Tibial artery (tissue), 4 donors: ENCODE measurements at places on chromosomes 5 and 9.

DNA sequence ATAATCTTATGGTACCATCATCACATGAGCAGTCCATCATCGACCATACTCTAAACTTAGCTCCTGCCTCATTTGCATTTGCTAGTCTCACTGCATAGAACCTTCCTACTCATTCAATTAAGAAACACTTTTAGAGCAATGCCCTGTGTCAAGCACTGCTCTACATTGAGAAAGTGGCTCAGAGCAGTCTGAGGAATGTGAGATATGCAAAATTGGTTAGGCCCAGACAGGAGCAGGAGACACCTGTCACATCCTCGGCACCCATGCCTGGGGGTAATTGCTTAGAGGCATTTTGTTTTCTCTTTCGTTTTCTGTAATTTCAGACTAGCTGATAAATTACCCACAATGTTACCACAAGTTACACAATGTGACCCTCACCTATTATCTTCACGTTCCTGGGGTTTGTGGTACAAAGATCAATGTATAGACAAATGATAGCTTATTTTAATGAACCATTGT lies 4.9 kb upstream of the RARS1 start:
- DNase-seq: no peak

GRCh38 chr9:104842698-104843097 lies 78.8 kb downstream of the NIPSNAP3B start:
- no peak for DNase-seq

DNA sequence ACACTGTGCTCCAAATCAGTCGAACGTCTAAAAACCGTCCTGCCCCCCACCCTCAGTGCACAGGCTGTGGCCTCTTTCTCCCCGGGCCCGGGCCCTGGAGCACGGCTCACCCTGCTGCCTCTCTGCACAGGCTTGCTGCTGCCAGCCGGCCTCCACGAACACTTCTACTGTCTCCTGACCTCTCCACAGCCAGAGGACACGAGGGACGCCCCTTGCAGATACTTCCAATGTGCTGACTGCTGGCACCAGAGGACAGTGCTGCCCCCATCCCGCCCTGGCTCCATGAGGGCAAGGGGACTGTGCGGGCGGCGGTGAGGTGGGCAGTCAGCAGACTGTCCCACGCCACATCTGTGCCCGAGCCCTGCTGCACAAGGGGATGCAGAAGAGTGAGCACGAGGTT lies 174.8 kb downstream of the COL23A1 start:
- DNase-seq: no peak

GRCh38 chr5:111914966-111915636 lies 158.1 kb upstream of the NREP start:
- DNase-seq: no peak

DNA sequence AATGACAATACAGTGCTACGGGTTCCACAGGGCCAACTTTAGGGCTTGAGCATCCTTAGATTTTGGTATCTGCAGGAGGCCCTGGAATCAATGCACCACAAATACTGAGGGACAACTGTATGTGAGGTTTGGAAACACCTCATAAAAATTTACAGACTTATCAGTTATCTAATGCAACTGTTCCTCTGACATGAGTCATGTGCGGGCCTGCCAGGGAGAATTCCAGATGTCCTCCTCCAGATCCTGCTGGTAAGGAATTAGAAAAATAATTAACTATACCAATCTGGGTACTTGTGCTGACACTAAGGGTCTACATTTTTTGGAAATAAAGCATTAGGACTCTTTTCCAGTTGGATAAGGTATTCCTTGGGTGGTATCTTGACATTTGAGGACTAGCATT lies 333.3 kb downstream of the ARRDC3 start:
- DNase-seq: no peak

DNA sequence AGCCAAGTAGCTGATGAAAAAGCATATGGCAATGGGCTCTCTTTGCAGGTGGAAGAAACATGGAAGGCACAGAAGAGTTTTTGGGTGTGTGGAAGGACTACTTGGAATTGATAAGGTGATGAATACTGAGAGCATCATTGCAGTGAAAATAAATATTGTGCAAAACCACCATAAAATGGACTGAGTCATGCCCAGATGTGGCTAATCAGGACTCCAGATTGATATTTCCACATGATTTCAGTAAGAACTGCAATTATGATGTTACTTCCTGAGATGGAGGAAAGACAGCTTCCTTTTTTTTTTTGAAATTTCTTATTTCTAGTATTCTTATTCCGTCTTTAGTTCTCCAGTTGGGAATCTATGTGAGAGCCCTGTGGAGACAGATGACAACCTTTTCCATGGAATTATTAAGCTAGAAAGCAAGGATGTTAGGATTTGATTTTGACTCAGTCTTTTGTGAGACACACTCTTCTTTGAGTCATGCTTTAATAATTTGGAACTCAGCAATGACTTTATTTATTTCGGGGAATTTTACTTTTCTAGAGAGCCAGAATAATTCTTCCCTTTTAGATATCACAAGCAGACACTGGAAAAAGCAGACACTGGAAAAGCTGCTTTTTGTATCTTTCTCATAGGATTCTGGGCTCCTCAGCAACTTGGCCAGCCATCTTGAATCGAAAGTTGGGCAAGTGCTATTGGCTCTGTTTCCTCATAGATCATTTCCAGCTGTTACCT lies 94.2 kb upstream of the VCAN start:
- DNase-seq: no peak

GRCh38 chr9:93185266-93186214 lies 1.6 kb downstream of the WNK2 start:
- DNase-seq: no peak

DNA sequence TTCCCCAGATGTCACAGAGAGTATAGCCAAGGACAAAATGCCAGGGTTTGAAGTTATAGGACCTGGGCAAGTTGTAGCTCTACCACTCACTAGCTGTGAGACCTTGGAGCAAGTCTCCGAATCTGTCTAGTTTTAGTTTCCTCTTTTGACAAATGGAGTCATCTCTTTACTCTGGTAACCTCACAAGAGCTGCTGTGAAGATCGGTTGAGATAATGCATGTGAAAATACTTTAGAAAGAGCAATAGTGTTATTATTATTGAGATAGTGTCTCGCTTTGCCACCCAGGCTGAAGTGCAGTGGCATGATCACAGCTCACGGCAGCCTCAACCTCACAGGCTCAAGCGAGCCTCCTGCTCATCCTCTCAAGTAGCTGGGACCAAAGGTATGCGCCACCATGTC lies 117.9 kb upstream of the NR5A1 start:
- DNase-seq: no peak

- DNase-seq: no peak
These were observed 98.4 kb downstream of the FBXL7 start for GRCh38 chr5:15598294-15598902.

DNA sequence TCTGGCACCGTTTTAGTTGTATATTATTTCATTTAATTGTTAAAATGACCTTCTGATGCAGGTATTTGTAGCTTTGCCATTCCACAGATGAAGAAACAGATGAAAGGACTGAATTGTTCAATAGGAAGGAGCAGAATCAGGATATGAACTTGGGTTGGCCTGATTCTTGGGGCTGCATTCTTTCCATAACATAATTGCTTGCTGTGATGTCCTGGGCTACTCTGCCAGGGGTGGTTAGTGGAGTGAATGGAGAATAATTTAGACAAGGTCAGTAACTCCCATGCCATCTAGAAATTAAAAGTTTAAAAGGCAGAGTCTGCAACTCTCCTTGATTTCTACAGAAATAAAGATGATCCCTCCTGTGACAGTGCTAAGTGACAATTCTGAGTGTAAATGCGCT lies 15.9 kb downstream of the TLR4 start:
- no peak for DNase-seq

DNA sequence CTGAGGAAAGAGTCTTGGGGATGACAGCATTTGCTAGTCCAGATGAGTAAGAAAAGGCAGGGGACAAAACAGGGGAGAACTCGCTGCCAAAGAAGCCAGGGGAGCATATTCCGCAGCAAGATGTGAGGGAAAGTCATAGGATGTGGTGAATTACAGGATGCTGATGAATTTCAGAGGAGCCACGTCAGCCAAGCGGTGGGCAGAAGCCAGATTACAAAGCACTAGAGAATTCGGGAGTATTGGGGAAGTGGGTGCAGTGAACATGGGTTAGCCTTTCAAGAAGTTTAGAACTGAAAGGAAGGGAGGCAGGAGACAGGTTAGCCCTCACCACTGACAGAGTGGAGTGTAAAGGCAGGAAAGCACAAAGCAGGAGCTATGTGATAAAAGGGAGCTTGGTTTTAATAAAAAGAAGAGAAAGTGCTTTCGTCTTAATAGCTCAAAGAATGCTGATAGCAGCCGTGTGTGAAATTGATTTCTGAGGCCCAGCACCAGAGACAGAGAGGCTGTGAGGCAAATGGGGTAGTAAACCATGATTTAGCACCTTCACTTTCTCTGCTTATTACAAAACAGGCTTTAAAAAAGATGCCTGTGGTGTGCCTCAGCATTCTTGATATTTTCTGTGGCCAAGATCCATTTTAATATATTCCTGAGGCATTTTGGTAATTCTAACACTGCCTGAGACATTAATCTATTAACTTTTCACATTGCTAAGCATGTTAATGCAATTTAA lies 16.9 kb downstream of the ADAMTSL1 start:
- peak; percentile 42 for DNase-seq

DNA sequence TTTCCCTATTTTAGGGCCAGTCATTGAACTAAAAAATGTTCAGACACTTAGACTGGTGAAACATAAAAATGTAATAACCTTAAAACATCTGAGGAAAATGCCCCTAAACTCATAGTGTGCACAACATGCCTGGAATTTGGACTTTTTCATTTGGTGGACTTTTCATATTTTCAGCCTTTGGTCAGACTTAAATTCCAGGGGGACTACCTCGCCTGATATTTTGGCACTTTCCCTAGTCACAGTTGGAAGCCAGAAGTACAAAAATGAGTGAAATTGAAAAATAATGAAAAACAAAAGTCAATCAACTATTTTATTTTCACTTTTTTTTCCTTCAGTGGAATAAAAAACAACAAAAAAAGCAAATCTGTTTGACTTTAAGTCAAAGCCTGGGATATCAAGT lies 256.2 kb downstream of the ACTL7B start:
- no peak for DNase-seq

DNA sequence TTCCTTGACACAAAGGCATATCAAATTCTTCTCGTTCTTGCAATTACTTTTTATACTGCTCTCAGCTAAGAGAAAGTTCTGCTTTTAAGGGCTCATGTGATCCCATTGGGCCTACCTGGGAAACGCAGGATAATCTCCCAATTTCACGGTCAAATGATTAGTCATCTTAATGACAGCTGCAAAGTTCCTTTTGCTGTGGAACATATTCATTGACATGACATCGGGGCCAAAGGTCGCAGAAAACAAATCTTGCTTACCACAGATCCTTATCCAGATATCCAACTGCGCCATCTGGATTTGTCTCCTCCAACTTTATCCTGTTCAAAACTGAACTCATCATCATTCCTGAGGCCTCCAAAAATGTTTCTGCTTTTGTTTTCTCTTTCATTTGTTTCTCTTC lies 1085.6 kb upstream of the WWC1 start:
- DNase-seq: no peak

- DNase-seq: peak; percentile 64
These were observed 75.8 kb upstream of the IER5L start for GRCh38 chr9:129253803-129254381.

- no peak for DNase-seq
These were observed 40.7 kb downstream of the UGCG start for GRCh38 chr9:111937301-111937700.

- DNase-seq: no peak
These were observed 156.2 kb downstream of the MELK start for GRCh38 chr9:36728651-36729520.

DNA sequence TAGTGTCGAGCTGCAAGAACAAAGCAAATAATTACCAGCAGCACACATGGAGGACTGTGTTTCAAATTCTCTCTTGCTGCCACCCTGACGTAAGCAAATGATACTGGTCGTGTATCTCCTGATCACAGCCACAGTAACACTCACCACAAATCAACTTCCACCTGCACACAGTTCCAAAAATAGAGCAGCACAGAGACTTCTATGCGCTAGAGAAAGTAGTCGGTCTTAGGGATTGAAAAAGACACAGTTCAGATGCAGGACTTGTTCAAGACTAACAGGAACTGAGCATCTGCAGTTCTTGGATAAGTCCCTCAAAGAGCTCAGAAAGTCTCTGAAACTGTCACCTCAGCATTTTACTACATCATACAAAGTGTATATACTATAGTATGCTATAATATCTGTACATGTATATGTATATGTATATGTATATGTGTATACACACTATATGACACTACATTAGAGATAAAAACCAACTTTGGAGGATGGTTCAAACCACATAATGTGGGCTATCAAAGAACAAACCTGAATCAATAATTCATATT lies 279.0 kb downstream of the GLIS3 start:
- DNase-seq: no peak

DNA sequence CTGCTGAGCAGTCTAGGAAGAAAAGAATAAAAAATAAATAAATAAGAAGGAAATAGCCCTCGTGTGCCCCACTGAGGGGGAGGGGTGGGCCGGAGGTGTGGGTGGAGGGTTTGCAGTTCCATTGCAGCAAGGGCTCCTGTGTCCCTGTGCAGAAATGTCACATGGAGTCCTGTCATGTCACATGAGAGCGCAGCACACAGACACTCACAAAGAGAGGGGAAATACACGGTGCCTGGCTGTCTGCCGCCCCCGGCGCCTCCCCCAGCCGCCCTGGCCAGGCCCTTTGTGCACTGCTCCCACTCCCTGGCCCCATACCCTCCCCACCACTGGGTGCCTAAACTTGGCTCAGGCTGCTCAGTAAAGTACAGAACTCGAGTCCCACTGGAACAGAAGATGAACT lies 55.6 kb upstream of the SPTLC1 start:
- no peak for DNase-seq

DNA sequence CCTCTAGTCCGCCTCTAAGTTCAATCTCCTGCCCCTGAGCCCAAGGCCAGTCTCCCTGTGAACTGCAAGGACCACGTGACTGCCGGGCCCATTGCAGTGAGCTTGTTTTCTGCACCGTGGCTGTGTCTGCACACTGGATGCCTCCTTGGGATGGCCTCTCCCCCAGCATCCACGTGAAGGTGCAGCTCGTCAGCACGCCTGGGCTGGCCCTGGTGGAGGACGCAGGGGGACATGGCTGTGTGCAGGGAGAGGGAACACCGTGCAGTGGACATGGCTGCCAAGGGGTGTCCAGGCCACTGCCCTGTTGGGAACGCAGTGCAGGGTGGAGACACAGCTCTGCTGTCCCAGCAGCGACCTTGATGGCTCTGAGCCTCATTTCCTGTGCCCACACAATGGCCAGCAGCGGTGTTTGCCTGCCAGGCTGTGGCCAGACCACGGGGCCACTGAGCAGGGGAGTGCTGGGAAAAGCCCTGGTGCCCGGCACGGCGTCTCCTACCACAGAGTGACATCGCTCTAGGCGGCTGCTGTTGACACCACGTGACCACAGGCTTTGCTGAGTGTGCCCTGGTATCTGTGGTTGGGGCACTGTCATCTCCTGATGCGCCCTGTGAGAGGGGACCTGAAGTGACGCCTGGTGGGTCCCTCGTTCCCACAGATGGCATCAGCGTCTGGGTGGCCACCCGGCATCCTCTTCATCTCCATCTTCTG lies 26.9 kb upstream of the EXOC3 start:
- DNase-seq: peak; percentile 10

- no peak for DNase-seq
These were observed 10.9 kb downstream of the RGMB start for GRCh38 chr5:98784411-98784810.
